Stimulated activated CD8-positive, alpha-beta memory T cell treated with anti-CD3 and anti-CD28 coated beads, Interleukin-15, amount 100 ng/mL, for 24 hours (primary cell): ENCODE measurements at places on chromosomes 7 and 10.

DNA sequence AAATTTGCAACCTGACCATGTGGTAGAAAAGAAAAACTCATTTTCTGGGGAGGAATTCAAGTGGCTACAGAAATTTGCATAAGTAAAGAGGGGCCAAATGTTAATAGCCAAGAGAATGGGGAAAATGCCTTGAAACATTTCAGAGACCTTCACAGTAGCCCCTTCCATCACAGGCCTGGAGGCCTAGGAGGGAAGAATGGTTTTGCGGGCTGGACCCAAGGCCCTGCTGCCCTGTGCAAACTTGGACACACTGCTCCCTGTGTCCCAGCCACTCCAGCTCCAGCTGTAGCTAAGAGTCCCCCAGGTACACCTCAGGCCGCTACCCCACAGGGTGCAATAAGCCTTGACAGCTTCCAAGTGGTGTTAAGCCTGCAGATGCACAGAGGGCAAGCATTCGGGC, 16.4 kb upstream of the DNAH11 start:
- no peak for DNase-seq

DNA sequence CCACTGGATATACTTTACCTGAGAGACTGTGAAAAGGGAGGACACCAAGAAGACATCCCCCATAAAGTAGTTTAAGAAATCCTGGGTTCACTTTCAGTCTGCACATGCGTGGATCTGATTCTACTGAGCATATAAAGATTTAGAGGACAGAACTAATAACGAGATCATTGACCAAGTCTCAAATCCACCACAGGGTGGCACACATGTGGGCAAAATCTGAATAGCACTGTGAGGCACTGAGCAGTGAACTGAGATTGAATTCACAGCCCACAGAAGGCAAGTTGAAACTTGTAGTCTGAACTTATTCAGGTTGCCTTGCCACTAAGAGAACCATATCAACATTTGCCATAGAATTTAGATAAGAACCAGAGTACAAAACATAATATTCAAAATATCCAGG, 818.6 kb downstream of the GRID1 start:
- DNase-seq = no peak

DNA sequence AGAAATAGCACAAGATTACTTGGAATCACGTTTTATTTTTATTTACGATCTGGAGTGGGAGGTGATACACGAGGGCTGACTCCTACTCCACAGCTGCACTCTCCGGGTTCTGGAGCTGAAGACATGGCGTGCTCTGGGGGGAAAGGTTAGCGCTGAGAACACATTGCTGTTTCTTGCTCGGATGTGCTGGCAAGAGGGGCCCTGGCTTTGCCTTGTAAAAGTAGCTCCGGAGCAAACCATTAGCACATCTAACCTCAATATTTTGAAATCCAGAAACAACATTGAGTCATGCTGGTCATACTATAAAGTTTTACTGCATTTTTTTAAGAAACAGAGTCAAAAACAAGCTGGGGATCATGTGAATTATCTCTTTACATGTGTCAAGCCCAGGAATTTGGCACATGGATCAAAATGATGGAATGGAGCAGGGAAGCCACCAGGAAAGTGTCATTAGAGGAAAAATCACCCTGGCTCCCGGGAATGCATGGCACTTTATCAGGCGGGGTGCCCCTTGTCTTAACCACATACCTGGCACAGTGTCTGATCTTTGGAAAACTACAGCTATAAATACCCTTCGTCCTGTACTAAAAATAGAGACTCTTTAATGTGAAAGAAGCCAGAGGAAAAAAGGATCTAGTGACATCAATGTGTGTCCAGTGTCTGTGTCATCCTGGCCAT, 31.6 kb upstream of the LYZL1 start:
- DNase-seq = no peak

DNA sequence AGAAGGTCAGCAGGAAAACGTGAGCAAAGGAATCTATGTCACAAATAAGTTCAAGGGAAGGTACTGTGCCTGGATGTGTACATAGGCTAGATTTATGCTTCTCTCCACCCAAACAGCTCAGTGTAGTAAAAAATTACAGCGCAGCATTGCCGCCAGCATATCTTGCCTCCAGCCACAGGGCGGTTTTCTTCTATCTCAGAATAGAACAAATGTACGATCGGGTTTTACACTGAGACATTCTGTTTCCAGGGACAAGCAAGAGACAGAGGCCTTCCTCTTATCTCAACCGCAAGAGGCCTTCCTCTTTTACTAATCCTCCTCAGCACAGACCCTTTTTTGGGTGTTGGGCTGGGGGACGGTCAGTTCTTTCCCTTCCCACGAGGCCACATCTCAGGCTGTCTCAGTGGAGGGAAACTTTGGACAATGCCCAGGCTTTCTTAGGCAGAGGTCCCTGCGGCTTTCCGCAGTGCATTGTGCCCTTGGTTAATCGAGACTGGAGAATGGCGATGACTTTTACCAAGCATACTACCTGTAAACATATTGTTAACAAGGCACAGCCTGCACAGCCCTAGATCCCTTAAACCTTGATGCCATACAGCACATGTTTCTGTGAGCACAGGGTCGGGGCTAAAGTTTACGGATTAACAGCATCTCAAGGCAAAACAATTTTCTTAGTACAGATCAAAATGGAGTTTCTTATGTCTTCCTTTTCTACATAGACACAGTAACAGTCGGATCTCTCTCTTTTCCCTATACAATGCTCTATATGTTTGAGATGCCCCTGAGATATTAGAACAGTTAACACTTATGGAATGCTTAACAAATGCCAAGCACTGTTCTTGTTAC, 11.6 kb upstream of the ABHD11 start:
- DNase-seq = no peak

DNA sequence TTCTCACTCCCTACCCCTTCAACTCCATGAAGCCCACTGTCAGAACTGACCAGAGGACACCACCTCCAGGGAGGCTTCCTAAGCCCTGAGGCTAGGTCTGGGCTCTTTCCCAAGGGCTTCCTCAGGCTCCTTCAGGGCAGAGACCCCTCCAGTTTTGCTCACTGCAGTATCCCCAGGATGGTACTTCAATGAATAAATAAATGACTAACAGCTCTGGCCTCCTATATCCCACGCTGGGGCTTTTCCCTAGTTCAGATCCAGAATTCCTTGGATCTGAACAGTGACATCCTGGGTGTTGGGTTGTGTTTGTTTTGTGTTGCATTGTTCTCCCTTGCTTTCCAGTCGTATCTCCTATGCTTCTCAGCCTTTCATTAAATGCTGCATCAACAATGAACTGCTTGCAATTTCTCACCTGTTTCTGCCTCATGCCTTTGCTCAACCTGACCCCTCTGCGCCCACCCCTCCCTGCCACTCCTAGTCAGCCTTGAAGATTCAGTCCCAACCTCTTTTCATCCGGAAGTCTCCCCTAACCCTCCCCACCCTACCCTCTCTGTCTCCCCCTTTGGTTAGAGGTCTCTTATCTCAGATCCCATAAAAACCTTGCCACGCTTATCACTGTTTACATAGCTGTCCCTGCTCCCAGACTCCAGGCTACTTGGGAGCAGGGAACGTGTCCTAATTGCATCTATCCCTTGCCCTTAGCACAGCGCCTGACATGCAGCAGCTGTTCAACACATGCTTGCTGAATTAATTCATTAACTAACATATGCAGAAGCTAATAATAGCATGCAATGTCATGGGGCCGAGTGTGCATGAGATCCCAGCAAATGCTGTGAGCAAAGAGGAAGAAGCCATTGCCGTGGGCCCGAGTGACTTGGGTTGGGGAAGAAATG, 41.7 kb downstream of the PPP1R3C start:
- no peak for DNase-seq

- no peak for DNase-seq
These were observed 37.8 kb upstream of the EN2 start for GRCh38 chr7:155420116-155420515.

- no peak for DNase-seq
These were observed 210.4 kb upstream of the ADO start for GRCh38 chr10:62594093-62594520.

- DNase-seq = no peak
These were observed 94.5 kb downstream of the GRB10 start for GRCh38 chr7:50688226-50688590.

DNA sequence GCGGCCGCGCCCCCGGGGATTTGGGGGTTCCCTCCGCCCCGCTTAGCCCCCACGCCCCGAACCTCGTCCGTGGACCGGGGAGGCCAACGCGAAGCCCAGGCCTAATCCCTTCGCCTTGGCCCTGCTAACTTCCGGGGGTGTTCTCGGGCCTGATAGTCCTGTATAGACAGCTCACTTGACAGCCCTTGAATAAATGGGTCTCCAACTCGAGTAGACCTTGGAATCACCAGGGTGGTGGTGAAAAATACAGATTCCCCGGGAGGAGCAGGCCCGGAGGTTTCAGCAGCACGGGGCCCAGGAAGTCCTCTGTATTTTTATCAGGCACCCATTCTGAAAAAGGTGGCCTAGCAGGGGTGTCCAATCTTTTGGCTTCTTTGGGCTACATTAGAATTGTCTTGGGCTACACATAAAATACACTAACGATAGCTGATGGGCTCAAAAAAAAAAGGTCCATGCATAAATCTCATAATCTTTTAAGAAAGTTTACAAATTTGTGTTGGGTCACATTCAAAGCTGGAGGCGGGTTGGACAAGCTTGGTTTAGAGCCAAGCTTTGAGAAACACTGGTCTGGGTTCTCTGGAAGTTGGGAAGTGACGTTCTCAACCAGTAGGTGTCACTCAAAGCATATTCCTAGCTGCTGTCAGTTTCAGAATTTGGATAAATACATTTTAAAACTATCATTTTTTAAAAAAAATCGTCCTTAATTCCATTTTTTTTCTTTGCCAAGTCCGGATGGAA, 221.7 kb downstream of the PHTF2 start:
- DNase-seq = no peak

- peak; percentile 11 for DNase-seq
These were observed 232.2 kb downstream of the DNAJB6 start for GRCh38 chr7:157568770-157569584.

GRCh38 chr10:69406816-69407580, 9.7 kb downstream of the TACR2 start:
- no peak for DNase-seq

GRCh38 chr10:29865700-29866355, 193.6 kb downstream of the JCAD start:
- DNase-seq = no peak

DNA sequence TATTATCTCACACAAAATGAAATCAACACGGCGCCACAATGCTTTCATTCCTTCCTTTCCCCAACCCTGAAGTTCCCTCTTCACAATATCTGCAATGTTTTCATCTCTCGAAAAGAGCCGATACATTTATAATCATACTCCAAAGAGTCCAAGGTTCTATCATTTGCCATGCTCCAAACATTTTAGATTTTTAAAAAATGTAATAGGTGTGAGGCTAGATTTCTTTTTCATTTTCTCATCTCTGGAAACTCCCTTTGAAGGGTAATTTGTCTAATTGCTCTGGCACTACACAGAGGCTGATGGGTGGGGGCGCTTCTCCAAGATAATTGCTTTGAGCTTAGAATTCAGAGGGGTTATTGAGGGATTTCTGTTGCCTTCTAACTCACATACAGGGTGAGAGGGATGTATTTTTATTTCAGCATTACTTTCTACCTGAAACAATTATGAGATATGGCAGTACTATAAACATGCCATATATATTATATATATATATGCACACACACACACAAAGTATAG, 4.9 kb downstream of the DLX5 start:
- DNase-seq = no peak

- DNase-seq = no peak
These were observed 152.5 kb downstream of the PPP1R9A start for GRCh38 chr7:95059842-95060313.

DNA sequence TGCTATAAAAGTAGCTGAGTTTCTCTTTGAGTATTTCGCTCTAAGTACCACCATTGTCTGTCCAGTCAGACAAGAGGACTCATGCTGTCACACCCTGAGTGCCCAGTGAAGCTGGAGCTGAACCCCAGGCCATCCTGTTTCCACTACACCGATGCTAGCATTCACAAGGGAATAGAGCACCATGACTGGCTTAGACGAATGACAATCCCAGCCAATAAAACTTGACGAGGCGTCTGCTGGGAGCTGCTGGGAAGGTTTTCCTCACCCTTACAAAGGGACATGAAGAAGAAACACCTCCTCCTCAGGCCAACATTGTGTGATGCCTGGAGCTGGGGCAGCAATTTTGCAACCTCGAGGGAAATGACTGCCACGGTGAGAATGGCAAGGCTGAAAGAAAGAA, 17.5 kb upstream of the SLIT1 start:
- DNase-seq = no peak

DNA sequence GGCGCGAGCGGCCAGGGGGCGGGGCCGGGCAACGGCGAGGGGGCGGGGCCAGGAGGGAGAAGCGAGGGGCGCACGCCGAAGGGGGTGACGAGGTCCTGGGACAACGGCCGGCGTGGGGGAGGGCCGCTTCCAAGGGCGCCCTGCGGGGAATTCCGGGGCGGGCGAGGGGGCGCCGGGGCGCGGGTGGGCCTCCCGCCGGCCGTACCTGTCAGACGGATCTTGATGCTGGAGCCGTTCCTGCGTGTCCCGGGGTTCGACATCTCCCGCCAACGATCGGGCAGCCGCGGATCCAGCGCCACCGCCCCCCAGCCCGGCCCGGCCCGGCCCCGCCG, 421 bp downstream of the SMURF1 start:
- no peak for DNase-seq

DNA sequence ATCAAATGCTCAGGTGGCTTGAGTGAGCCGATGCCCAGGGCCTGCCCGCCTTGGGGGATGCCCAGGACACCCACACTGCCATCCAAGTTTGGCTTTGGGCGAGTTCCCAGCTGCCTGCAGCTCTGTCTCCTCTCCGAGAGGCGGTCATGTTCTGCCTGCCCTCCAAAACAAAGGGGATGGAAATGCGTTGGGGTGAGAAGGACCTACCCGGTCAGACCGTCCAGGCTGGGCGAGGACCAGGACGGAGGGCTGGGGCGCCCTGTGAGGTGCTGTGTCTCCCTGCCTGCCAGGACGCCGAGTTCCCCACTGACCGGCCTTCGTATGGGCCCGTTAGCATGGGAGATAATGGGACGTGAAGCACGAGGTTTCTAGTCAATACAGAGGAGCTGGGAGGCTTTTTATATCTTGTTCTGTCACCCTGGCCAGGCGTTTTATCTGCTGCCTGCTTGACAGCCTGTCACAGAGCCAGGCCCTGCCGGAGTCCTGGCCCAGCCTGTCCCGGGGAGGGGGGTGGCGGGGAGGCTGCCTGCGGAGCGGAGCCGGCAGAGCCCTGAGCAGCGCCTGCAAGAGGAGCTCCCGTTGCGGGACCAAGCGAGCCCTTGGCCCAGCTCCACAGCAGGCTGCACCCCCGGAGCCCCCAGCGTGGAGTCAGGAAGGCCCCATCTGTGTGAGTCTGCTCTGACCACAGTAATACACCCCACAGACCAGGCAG, 22.0 kb upstream of the ELFN1 start:
- no peak for DNase-seq

- DNase-seq = no peak
These were observed 21.8 kb downstream of the SGMS1 start for GRCh38 chr10:50601974-50602373.

GRCh38 chr10:11003679-11004078, 14.0 kb upstream of the CELF2 start:
- no peak for DNase-seq

DNA sequence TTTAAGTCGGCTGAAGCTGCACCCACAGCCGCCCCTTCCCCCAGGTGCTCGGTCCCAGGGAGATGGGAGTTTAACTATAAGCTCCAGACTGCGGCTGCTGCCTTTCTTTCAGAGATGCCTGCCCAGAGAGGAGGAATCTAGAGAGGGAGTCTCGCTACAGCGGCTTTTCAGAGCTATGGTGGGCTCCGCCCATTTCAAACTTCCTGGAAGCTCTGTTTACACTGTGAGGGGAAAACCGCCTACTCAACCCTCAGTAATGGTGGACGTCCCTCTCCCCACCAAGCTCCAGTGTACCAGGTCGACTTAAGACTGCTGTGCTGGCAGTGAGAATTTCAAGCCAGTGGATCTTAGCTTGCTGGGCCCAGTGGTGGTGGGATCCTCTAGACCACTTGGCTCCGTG, 135.4 kb downstream of the CXCL12 start:
- no peak for DNase-seq
